Esophagus muscularis mucosa (tissue), 4 donors: ENCODE measurements at places on chromosomes 2 and 18. TPM values are rescaled to one million over a fixed set of nuclear protein-coding genes. Genes with fewer than 3 reads are reported as not detected.

DNA sequence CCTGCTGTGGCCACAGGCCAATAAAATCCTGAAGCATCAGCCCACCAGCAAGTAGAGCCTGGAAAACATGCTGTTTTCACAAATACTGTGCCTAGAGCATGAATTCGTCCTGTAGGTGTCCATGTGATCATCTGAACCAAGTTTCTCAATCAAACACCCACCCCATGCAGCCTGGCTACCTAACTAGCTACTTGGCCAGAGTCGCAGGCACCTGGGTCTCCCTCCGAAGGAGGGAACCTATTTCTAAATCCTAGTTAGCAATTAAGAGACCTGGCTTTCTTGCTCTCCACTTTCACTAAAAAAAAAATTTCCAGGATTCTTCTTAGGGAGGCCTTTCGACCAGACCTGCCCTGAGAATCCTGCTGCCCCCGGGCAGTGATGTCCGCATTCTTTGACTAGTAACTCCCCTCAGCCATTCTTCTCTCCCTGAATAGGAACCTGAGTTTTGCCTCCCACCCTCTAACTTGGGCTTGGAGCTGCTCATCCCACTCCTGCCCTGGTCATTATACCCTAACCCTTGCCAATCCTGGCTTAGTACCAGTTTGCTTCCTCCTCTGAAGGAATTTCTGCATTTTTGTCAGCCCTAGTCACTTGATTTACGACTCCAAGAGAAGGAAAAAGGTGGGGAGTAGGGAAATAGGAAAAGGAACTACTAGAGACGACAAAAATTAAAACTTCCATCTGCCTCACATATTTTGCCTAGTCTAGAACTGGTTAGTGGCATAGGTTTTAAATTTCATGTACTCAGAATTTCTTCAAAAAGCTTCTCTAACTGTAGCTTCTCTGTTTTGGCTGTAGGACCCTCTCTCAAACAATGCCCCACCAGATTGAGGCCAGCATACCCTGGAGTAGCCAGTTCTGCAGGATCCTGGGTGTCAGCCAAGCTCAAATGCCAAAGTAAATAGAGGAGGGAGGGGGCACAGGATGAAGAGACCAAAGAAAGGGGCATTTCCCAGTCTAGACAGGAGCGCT, 25.4 kb upstream of the TANK start:
- no peaks in the 10 kb centered on the region for H3K36me3 ChIP-seq
- H3K27me3 ChIP-seq, result no peaks in the 10 kb centered on the region
- no peak overlapping the region for H3K27ac ChIP-seq
- no peaks in the 10 kb centered on the region for H3K4me1 ChIP-seq

- H3K27me3 ChIP-seq, result no peaks in the 10 kb centered on the region
- H3K36me3 ChIP-seq, result no peaks in the 10 kb centered on the region
- H3K27ac ChIP-seq, result no peak overlapping the region
- H3K4me3 ChIP-seq, result no peak overlapping the region
- DNase-seq, result peak; percentile 68
Measured at GRCh38 chr18:56286775-56287325, 351.5 kb downstream of the TXNL1 start.

Gene VWC2L
- total RNA-seq, result not detected

DNA sequence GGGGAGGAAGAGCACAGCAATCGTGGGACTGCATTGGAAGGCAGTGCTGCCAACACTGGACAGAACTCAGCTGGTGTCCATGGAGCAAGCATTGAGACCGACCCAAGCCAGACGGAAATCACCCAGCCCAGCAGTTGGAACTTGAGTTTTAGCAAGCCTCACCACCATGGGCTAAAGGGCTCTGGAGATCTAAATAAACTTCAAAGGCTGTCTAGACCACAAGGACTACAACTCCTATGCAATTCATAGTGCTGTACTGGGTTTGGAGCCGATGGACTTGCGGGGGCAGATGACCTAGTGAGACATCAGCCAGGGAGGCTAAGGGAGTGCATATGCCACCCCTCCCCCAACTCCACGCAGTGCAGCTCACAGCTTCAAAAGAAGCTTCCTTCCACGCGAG, 243.6 kb upstream of the SLC39A10 start:
- no peak for DNase-seq
- no peaks in the 10 kb centered on the region for H3K27me3 ChIP-seq
- H3K4me1 ChIP-seq, result no peaks in the 10 kb centered on the region
- no peak overlapping the region for H3K27ac ChIP-seq

- H3K4me1 ChIP-seq, result peaks cover 50% of the 10 kb centered on the region
- DNase-seq, result no peak
- H3K4me3 ChIP-seq, result no peak overlapping the region
- H3K27ac ChIP-seq, result no peak overlapping the region
- H3K27me3 ChIP-seq, result no peaks in the 10 kb centered on the region
Measured at GRCh38 chr2:233063269-233063975, 3.3 kb downstream of the INPP5D start.

DNA sequence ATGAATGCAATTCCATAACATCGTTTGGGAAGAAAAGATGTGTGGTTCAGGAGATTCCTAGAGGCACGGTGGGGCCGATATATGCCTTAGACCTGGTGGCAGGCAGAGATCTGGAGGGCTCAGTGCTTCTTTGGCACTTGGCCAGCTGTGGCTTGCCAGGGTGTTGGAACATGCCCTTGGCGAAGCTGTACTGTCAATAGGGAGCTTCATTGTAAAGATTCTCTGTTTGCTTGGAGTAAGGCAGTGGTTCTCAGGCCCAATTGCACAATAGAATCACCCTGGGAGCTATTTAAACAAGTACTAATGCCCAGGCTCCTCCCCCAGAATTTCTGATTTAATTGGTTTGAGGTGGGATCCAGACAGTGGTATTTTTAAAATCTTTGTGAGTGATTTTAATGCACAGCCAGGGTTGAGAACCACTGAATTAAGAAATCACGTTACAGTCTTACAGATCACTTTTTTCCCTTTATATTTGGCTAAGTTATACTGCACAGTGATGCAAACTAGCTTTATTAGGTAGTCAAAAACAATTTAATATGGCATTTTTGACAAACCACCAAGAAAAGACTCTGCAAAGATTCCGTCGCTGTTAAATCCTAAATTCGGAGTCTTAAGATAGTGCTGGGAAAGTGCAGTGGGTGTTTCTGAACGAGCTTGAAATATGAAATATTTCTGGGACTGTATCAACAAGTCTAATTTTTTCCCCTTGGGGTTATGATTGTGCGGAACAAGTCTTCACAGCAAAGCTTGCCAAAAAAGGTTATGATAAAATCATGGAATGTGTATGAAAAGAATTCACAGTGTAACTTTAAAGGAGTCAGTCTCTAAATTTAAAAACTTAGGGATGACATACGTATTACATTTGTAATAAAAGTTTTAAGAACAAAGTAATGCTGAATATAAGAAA, 78.0 kb downstream of the CRIM1 start:
- no peak overlapping the region for H3K4me3 ChIP-seq

DNA sequence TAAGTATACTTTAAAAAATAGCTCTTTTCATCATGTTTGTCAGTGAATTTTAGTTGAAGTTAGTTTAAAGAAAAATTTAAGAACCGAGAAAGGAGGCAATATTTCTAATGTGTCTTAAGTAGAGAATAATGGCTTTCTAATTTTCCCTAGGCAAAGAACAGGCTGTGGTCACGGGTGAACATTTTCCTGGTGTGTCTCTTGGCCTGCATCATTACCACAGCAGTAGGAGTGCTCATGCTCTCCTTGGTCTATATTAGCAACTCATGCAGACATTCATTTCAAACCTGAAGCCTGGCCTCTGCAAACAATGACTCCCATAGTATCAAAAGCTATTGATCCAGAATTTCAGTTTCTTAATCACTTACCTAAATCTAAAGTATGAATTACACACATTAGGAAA, 57.4 kb downstream of the C18orf54 start:
- no peaks in the 10 kb centered on the region for H3K4me1 ChIP-seq
- H3K36me3 ChIP-seq, result no peaks in the 10 kb centered on the region
- DNase-seq, result no peak
- no peaks in the 10 kb centered on the region for H3K27me3 ChIP-seq
- no peak overlapping the region for H3K4me3 ChIP-seq
- no peak overlapping the region for H3K27ac ChIP-seq

DNA sequence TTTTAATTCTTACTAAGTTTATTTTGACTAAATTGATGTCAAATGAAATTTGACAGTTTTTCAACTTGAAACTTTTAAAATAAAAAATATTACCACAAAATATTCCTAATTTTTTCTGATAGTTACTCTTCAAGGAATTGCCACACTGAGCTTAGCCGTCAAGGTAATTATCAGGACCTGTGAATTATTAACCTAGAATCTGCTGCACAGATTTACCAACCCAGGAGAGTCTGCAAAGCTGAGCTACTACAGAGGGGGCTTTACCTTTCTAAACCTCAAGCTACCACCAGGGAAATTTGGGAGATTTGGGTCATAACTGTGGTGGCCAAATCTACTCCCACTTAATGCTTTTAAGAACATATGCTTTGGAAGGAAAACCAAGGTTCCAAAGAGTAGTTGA, 324.6 kb downstream of the CCDC178 start:
- H3K27me3 ChIP-seq, result no peaks in the 10 kb centered on the region
- DNase-seq, result no peak
- no peak overlapping the region for H3K27ac ChIP-seq
- H3K36me3 ChIP-seq, result no peaks in the 10 kb centered on the region
- H3K4me3 ChIP-seq, result no peak overlapping the region

Gene UGT1A7
- total RNA-seq, result 0.42 TPM

DNA sequence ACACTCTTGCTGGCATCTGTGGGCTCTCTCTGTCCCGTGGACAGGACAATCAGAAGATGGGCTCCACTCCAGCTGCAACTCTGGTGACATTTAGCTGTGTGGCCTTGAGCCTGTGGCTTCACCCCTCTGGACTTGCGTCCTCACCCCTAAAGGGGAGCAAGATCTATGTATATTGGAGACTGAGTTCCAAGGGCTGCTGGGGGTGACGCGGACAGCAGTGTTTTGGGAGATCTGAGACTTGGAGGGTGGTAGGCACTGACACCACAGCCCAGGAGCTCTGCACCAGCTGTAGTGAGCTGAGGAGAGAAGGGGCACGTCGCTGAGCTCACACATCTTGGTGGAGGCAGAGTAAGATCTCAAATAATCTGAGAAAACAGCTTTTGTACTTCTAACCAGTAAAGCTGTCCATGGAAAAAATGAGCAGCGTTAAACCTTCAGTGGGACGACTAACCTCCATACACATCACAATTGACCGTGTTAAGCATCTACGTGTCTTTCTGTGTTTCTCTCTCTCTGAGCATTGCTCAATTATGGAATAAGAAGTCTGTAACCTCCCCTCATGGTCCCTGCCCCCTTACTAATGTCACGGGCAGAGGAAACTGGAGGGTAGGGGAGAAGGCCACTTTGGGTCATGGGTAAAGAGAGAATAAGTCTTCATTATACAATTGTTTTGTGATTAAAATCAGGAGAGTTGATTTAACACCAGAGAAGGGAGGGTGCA, 85.8 kb downstream of the SH3RF3 start:
- no peaks in the 10 kb centered on the region for H3K36me3 ChIP-seq
- no peaks in the 10 kb centered on the region for H3K27me3 ChIP-seq
- DNase-seq, result no peak
- H3K4me3 ChIP-seq, result no peak overlapping the region
- H3K27ac ChIP-seq, result no peak overlapping the region

GRCh38 chr18:67265464-67266245, 250.9 kb downstream of the DSEL start:
- no peak for DNase-seq
- no peak overlapping the region for H3K27ac ChIP-seq
- H3K4me1 ChIP-seq, result no peaks in the 10 kb centered on the region
- H3K4me3 ChIP-seq, result no peak overlapping the region
- no peaks in the 10 kb centered on the region for H3K36me3 ChIP-seq

DNA sequence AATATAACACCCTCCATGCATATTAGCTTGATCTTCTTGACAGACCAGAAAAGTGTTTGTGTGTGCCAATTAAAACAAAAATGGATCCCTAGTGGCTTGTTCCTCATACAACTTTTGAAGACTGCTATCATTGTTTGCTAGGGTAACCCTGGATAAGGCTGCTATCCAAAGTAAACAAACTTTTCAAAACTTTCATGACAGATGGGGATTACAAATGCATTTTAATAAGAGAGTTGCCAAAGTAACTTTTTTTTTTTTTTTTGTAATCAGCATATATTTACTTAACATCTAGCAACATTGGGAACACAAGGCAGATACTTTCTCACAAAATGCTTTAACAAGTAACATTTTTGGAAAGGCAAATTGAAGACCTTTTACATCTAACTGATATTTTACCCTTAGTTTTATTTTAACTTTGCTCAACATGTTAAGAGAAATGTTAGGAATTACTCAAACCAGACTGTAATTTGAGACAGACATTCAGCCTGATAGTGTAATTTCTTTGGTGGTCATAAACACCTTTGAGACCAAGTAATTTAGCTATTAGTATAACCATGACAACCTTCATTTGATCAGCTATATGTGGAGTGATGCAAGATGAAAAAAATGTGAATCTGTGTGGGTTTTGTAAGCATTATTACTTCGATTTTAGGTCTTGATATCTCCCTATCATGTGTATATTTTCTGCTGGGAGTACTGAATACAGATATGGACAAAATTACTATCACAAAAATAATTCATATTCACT, 300.9 kb downstream of the ARHGAP15 start:
- DNase-seq, result no peak
- H3K36me3 ChIP-seq, result no peaks in the 10 kb centered on the region
- no peak overlapping the region for H3K27ac ChIP-seq
- H3K4me3 ChIP-seq, result no peak overlapping the region

DNA sequence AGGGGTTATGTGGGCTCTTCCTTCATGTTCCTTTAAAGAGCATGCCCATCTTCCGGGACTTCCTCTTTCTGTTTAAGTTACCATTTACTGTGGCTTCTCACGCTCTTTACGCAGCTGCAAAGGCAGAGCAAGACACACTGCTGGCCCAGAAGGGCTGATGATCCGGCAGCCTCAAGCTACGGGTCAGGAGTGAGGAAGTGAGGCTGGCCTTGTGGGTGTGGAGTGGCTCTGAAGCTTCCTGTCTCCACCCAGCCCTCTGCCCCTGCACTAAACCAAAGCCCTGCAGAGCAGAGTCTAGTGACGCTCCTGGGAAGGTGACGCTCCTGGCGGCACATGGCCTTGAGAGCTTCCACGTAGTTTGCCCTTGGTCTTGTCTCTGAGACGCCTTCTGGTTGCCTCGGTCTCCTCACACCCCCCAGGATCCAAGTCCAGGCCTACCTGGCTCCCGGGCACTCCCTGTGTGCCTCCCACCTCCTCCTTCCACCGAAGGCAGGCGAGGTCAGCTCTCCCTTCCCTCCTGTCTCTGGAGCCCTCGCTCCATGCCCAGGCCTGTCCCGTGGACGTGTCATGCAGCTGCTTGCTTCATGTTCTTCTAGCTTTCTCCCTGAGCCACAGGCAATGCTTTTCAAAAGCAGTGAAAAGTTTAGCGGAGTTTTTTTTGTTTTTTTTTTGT, 50.3 kb downstream of the ARL4C start:
- H3K36me3 ChIP-seq, result no peaks in the 10 kb centered on the region
- H3K27ac ChIP-seq, result peak overlapping the region; percentile 60
- DNase-seq, result peak; percentile 93
- H3K27me3 ChIP-seq, result no peaks in the 10 kb centered on the region

DNA sequence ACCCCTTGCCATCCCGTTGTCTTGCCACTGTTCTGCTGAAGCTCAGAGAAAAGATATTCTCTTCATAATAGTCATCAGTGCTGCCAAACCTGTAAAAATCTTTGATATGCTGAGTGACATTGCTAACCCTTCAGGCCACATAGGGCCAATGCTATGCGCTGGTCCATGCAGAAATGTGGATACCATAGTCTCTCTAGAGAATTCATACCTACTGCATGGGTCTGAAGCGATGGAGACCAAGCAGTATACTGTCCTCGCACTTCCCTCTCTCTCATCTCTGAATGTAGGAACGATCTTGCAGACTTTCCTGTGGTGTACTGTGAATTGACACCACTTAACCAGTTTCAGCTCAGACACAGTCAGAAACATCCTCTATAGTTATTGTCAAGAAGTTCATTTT, 17.9 kb upstream of the ANKRD44 start:
- H3K36me3 ChIP-seq, result no peaks in the 10 kb centered on the region
- no peaks in the 10 kb centered on the region for H3K4me1 ChIP-seq
- H3K27me3 ChIP-seq, result peaks cover under 1% of the 10 kb centered on the region
- H3K4me3 ChIP-seq, result no peak overlapping the region
